Stimulated activated naive CD8-positive, alpha-beta T cell treated with anti-CD3 and anti-CD28 coated beads, Interleukin-15, Interleukin-2, amounts not matched to agents 100 U/mL and 50 U/mL, for 24 hours (primary cell): ENCODE measurements at places on chromosomes 11 and 22.

DNA sequence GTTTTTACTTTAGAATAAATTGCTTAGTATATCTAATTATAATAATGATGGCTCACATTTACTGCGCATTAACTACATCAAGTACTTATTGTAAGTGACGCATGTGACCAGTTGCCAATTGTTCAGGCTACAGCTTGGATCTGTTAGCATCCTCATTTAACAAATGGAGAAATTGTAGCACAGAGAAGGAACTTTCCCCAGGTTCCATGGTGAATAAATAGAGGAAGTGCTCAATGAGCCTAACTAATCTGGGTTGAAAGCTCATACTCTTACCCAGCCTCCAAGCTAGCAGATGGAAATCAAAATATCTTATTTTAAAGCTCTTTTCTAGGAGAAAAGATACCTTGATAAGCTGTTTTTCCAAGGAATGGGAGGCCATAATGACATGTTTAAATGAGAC is 19.8 kb downstream of the MMP27 start:
- no peak for DNase-seq

GRCh38 chr11:79762279-79762921 is 321.6 kb upstream of the TENM4 start:
- DNase-seq: no peak

- no peak for DNase-seq
Measured at GRCh38 chr11:72629266-72629665, 45.0 kb downstream of the PDE2A start.

DNA sequence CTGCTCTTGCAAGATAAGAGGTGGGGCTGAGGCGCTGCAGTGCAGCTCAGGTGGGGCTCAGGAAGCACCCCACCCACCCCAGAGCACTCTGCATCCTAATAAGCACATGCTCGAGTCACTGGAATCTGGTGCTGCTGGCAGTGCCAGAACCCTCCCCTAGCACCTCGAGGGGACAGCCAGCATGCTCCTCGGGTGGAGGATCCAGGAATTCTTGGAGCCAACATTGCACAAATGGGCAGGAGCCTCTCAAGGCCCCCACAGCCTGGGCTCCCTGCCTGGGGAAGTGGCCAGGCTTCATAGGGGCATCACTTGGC is 27.5 kb upstream of the CABP7 start:
- DNase-seq: no peak

DNA sequence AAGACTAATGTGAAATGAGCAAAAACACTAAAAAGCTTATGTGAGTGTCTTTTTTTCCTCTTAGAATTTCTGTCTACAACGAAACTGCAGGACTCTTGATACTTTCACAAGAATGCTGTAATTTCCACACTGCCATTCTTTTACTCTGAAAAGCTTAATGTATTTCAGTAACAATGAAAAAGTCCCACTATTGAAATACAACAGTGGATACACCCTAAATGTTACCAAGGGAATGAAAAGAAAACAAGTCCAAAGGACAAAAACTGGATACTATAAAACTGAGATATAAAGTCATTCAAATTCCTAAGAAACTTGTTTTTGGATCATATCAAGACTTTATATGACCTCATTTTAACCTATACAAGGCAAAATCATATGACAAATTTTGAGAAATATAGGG is 77.4 kb downstream of the SOX6 start:
- no peak for DNase-seq

DNA sequence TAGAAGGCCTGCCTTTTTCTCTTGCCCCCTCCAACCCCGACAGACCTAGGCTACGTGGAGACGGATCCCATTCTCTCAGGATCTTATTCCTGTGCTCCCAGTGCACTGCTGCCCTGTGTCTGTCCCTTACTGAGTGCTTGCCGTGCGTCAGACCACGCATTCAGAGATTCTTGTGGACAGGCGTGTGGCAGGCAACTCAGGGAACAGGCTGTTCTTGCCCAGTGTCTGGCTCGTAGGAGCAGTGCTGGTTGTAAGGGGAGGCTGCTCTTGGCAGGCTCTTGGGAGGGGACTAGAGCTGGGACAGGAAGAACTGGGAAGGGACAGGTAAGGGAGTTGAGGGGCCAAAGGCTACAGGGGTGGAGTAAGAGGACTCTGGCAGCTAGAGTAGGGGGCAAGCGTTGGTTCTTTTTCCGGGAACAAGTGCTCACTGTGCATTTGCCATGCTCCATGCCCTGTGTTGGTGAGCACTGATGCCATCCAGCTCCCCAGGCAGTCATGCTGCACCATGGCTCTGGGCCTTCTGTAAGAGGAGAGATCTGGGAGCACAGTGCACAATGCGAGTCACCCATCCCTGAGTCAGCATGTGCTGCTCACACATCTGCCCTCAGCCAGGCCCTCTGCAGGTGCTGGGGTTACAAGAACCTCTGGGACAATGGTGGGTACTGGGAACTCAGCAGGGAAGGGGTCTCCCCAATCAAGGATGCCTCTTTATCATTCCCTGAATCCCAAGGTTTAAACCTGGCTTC is 119.1 kb downstream of the TBC1D22A start:
- no peak for DNase-seq

DNA sequence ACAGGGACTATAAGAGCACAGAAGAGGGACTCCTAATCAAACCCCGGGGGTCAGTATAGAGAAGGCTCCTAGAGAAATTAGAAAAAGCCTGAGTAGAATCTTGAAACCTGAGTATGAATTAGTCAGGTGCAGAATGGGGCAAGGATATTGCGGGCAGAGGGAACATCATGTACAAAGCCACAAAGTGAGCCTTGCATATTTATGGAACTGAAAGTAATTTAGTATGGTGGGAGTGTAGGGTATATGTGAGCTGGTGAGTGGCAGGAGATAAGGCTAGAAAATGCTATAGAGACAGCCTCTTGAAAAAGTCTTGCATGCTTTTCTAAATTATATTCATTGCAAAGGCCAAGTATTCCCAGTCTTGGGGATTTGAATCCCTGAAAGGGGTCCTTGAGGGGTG is 93.7 kb downstream of the STIM1 start:
- peak; percentile 26 for DNase-seq

DNA sequence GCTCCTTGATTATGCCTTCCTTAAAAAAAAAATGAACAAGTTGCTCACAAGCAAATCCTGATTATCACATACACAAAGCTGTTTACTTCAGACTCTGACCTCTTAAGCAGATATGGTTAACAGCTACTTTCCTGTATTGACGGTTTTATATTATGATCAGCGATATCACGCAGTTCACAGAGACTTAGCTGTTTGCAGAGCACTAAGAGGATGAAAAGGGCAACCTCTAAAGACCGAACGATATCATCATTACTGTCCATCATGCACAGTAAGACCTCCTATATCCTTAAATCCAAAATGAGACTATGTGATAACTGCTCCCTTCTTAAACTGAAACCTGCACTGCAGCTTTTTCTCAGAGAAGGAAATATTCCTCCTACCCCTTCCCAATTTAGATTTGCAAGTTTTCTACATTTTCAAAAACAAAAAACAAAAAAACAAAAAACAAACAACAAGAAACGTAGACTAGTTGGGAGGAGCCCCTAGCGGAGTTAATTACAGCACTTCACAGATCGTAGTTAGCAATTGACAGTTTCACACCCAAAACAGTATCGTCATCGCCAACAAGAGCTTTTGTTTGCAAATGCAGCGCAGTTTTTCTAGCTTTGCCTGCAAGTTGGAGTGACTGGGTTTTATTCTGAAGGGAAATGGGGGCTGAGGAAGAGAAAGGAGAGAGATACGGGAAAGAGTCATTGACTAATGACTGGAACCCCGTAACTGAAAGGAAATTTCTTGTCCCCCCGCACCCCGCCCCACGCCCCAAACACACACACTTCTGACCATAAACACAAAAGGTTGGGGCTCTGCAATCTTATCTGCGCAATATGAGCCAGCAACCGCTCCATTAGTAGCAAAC is 1.2 kb downstream of the DDX6 start:
- no peak for DNase-seq

- no peak for DNase-seq
Measured at GRCh38 chr22:33380789-33381530, 322.8 kb upstream of the SYN3 start.

DNA sequence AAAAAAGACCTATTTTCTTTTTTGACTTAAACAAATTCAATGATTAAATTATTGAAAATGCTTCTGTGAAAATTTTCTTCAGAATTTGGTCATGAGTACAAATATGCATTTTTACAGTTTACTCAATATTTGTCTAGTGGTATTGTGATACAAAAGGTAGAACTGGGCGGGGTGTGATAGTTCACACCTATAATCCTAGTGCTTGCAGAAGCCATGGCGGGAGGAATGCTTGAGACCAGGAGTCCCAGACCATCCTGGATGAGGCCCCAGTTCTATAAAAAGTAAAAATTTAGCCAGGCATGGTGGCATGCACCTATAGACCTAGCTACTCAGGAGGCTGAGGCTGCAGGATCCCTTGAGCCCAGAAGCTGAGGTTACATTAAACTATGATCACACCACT is 90.6 kb downstream of the ARHGAP42 start:
- DNase-seq: no peak

GRCh38 chr11:133318221-133318620 is 214.1 kb downstream of the OPCML start:
- DNase-seq: no peak

- peak; percentile 19 for DNase-seq
Measured at GRCh38 chr11:99020352-99021225, at the start of gene CNTN5. Gene CNTN5, plus strand, starts transcription at chr11:99020949.

DNA sequence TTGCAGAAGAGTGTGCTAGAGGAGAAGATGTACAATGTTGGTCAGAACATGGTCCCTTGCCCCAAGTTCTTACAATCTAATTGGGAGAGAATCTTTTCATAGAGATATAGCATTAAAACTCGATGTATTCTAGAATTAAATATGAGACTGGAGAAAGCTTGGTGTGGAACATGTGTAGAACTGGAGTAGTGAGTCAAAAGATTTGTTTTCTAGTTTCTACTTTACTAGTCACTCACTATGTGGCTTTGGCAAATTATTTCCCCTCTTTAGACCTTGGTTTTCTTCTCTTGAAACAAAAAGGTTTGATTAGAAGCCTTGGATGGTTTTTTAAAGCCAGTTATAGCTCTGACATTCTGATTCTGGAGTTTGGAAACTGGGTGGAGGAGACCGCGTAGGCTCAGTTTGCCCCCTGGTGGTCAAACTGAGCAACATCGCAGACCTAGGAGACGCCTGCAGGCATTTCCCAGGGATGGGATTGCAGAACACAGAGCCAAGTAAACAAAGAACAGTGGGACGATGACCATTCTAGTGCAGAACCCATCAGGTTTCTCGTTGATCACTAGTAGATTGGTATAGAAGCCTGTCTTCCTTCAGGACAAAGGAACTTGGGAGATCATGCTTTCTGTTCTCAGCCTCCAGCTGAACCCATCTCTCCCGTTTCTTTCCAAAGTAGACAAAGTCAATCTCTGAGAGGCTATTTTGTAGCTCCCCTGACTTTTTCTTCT is 8.5 kb upstream of the CHRDL2 start:
- DNase-seq: peak; percentile 39

- DNase-seq: no peak
Measured at GRCh38 chr11:46357483-46357936, 10.2 kb downstream of the DGKZ start.

GRCh38 chr22:37610480-37611129 is 2.0 kb downstream of the GGA1 start:
- DNase-seq: no peak
